ENCODE measurements at places on chromosomes 2 and 18.
A peak's percentile ranks its signal among the peaks of the same experiment; 100 is the strongest.

- DNase-seq: no peak
These were observed 358.5 kb downstream of the ALK start for GRCh38 chr2:29562896-29563295.

GRCh38 chr2:46058140-46058539 lies 239.1 kb upstream of the EPAS1 start:
- DNase-seq: no peak

- DNase-seq: no peak
These were observed 296.0 kb downstream of the NDUFA10 start for GRCh38 chr2:239729151-239729550.

DNA sequence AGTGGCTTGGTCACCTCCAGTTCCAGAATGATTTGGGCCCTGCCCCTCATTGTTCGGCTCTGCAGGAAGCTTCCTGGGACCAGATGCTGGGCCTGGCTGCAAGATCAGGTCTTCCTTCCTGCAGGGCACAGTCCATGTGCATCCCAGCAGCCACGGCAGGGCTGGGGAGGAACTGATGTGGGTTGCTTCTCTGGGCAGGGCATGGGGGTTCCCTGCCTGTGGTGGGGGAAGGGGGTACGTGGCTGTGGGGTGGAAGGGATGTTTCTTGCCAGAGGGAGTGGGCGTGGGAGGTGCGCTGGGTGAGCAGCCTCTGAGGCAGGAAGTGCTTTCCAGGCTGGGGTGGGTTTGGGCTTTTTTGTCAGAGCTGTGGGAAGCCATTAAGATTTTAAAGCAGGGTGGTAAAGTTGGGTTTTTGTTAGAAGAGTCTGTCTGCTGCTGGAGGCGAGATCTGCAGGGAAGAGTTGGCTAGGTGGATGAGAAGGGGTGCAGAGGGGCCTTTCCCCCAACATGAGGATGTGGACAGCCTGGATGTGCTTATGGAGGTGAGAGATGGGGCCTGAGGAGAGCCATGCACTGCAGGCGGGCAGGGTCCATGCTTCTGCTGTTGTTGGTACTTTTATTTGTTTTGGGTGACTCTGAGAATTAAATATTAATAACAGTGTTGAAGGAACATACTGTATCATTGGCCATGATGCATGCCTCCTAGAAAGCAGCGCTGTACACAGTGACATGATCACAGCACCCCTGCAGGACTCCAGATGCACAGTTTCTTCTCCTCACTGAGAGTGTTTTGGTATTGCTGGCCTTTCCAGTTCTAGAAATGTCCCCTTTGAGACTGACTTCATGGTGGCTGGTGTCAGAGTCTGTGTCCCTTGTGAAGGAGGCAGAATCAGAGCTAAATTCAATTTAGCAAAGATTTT lies 45.3 kb downstream of the DGKD start:
- DNase-seq: no peak

- DNase-seq: no peak
These were observed 32.9 kb upstream of the NDUFV2 start for GRCh38 chr18:9069601-9070000.

DNA sequence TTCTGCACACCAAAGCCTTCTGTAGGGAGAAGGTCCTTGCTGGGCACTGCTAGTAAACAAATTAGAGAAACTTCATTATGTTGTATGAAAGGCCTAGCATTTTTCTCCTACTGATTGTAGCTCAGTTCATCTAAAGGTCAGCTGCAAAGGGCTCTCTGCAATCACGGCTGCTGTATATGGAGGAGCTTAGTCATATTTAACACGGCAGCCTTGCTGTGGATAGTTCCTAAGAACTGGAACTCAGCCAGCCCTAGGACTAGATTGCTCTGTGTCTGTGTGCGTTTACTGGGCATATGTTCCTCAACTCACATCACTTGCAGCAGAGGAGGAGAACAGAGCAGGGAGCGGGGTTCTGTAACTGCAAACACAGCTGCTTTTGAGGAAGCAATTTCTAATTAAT lies 1103.9 kb upstream of the KLHL29 start:
- peak; percentile 99 for DNase-seq

DNA sequence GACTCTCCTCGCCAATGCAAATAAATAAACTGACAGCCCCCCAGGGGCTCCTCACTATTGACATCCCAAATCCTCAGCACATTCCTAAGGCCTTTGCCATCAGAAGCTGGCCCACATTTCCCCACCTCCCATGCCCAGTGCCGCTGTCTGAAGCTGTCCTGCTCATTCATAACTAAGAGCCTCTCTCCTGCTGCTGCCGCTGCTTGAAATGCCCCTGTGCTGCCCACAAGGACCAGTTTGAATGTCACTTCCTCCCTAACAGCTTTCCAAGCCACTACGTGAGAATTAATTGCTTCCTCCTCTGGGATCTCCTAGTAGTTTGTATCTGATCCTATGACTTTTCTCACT lies 151.6 kb upstream of the CAPN13 start:
- DNase-seq: no peak

GRCh38 chr2:195662138-195662537 lies 5.1 kb downstream of the SLC39A10 start:
- DNase-seq: no peak

DNA sequence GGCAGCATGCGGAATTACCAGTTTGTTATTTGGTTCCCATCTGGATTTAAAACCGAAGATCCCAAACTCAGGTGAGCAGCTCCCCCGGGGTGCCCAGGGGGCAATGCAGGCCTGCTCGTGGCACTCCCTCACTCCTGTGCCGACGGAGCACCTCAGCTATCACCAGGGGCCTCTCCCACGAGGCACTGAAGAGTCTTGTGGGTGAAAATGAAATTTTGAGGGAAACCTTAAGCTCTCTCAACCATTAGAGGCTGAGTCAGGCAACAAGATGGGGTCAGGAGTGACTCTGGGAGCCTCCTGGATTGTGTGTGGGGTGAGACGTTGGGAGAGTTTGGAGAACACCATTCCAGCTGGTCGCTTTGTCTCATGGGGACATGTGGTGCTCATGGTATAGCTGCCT lies 189.0 kb downstream of the PRKCE start:
- DNase-seq: no peak

GRCh38 chr18:7395566-7395965 lies 164.7 kb downstream of the LRRC30 start:
- no peak for DNase-seq

DNA sequence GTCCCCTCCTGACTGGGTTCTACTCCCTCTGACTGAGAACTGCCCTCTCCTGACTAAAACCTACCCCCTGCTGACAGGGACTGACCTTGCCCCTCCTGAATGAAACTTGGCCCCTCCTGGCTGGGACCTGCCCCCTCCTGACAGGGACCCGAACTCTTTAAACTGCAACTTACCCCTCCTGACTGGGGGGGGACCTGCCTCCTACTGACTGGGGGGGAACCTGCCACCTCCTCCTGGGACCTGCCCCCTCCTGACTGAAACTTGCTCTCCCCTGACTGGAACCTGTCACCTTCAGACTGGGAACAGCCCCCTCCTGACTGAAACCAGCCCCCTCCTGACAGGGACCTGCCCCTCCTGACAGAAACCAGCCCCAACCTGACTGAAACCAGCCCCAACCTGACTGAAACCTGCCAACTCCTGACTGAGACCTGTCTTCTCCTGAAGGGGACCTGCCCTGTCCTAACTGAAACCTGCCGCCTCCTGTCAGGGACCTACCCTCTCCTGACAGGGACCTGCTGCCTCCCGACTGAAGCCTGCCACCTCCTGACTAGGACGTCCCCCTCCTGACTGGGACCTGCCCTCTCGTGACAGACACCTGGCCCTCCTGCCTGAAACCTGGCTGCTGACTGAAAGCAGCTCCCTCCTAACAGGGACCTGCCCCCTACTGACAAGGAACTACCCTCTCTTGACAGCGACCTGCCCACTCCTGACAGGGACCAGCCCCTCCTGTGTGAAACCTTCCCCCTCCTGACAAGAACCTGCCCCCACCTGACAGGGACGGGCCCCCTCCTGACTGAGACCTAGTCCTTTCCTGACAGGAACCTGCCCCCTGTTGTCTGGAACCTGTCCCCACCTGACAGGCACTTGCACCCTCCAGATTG lies 87.1 kb downstream of the PXDN start:
- no peak for DNase-seq

DNA sequence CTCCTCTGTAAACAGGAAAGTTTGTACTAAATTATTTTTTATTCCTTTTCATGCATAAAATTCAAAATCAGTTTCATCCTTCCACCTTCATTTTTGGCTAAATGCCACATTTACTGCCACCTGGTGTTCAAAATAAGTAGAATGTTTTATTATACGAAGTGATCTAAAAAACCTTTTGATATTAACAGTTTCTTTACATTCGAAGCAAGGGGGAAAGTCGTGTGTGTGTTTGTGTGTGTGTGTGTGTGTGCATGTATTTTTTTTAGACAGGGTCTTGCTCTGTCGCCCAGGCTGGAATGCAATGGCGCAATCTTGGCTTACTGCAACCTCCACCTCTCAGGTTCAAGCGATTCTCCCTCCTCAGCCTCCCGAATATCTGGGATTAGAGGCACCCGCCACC lies 9.0 kb upstream of the SCN9A start:
- DNase-seq: no peak

- no peak for DNase-seq
These were observed 2.4 kb downstream of the B3GNT7 start for GRCh38 chr2:231397928-231398294.

GRCh38 chr2:33598561-33599174 lies 431 bp downstream of the FAM98A start:
- no peak for DNase-seq

DNA sequence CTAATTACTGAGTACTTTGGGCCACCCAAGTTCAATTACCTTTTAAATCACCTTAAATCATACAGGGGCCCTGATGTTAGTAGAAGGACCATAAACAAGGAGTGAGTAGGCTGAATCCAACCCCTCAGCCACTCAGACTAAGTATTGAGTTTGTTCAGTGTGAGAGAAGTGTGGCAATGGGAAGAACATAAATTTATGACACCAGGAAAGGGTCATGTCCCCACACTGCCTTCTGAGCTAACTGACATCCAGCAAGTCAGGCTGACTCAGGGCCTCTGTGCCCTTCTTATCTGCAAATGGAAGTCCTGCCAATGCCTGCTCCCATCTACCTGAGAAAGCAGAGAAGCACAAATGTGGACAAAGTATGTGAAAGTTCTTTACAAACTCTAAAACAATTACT lies 12.9 kb downstream of the PLEKHM3 start:
- DNase-seq: no peak

GRCh38 chr2:45607701-45608100 lies 3.4 kb downstream of the SRBD1 start:
- DNase-seq: peak; percentile 14

DNA sequence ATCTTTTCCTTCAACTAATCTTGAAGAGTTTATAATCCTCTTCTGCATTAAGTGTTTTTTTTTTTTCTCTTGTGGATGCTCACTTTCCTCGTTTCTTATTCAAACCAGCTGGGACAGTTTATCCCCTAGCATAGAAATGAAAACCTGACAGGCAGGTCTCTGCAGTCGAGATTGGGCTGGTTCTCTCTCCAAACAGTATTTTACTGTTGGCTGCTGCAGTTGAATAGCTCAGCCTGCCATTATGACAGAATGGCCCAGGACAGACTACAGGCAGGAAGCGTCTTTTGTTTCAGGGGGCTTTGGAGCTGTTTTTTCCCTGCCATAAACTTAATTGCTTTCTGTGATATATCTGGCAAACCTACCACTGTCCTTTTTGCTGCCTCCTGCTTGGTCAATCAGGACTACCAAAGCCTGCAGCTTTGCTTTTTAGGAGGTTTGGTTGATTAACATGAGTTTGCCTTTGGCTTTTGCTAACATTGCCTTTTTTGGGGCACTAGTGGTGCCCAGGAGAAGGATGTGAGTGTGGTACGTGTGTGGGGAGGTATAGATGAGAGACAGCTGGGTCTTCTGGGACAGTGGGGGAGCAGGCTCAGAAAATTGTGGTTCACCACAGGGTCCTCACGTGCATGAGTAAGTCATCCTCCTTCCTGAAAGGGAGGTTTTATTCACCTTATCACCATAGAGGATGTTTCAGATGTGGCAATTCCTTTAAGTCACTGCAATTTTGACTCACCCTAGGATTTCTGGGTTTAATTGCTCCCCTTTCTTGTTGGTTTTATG lies 128.7 kb downstream of the LYPD6B start:
- DNase-seq: no peak

DNA sequence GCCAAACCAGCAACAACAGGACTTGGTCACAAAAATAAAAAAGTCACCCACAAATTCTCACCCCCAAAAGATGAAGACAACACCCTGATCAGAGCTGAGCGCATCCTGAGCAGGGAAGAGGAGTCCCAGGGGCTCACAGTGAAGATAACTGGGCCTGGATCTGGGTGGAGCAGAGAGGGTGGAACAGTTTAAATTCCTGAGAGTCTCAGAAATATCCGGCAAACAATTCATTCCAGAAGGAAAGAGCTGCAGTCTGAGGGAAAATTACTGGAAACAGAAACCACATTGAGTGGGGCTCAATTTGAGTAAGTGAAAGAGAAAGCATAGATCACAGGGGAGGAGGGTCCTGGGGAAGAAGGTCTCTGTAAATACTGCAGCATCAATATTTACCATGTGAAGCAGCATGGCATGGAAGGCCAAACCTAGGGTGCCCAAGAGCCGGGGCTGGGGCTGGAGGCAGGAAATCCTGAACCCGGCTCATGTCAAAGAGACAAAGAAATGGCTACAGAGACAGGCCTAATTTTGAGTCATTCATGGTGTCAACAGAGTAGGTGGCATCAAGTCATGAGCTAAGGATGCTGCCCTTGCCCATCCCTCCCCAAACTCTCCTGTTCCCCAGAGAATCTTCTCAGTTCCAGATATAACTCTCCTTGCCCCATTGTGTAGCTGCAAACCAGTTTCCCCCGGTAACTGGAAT lies 61.4 kb upstream of the ZBTB7C start:
- no peak for DNase-seq

GRCh38 chr2:138818556-138818955 lies 38.4 kb upstream of the NXPH2 start:
- DNase-seq: peak; percentile 86

GRCh38 chr2:48341551-48342133 lies 188.3 kb upstream of the STON1 start:
- no peak for DNase-seq

DNA sequence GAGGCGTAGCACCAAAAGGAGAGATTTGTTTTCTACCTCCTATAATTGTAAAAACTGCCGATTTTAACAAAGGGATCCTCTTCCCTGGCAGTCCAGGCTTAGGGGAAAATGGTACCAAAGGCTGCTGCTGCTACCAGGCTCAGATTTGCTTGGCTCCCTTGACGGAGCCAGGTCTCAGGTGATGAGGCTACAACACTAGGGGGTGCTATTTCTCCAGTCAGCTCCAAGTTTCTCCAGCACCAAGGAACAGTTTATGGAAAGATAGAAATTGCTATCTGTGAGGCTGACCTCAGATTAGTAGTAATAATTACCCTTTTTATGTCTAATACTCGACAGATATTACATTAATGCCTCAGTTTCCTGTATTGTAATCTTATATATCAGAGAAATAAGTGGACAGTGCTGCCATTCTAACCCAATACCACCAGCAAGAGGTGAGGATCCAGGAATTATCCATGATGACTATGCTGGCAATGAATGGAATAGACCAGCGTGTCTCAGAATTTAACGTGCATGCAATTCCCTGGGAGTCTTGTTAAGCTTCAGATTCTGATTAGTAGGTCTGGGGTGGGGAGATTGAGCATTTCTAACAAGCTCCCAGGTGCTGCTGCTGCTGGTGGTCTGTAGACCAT lies 111.3 kb downstream of the ESCO1 start:
- DNase-seq: peak; percentile 51

- no peak for DNase-seq
These were observed 36.0 kb downstream of the CDK15 start for GRCh38 chr2:201842131-201842860.
